ENCODE measurements at places on chromosomes 5 and 9.
A peak's percentile ranks its signal among the peaks of the same experiment; 100 is the strongest.

DNA sequence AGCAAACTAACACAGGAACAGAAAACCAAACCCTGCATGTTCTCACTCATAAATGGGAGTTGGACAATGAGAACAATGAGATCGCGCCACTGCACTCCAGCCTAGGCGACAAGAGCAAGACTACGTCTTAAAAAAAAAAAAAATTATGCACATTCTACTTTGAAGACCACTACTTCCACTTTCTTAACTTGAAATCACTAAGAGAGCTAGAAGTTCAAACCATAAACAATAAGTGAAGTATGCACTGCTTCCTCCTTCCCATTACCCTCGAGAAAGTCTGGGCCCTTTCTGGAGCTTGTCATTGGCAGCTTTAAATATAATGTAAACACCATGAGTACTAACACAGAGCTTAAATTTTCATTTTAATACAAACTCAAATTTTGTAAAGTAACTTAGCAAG, 94.9 kb downstream of the TLE1 start:
- no peak for DNase-seq

GRCh38 chr9:7802666-7803065, 3.1 kb upstream of the DMAC1 start:
- no peak for DNase-seq

GRCh38 chr9:137632230-137633161, 13.7 kb downstream of the EHMT1 start:
- no peak for DNase-seq

DNA sequence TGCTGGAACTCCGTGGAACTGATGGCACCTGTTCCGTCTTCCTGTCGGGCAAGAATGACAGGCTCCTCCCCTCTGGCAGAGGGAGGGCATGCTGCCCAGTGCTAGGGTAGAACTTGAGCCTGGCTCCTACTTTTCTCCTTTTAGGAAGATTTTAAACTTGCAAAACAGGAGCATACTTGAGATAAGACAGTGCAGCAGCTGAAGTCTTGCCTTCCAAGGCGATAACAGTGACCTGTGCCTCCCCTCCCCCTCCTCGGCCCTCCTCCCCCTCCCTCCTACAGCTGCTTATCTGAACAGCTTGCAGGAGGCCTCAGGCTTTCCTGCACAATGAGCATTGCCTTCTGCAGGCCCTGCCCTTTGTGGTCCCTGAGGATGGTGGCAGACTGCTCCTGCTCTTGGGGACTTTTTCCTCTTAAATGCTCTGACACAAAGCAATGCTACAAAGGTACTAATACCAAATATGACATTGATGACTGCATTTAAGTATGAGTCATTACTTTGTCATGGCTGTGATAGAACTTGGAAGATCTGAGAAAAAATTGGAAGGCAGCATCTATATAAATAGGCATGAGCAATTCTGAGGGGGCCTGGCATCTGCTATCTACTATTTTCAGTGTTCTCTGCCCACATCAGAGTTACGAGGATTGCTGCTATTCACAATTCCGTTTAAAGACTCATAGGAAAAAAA, 2.0 kb downstream of the GADD45G start:
- DNase-seq: no peak

DNA sequence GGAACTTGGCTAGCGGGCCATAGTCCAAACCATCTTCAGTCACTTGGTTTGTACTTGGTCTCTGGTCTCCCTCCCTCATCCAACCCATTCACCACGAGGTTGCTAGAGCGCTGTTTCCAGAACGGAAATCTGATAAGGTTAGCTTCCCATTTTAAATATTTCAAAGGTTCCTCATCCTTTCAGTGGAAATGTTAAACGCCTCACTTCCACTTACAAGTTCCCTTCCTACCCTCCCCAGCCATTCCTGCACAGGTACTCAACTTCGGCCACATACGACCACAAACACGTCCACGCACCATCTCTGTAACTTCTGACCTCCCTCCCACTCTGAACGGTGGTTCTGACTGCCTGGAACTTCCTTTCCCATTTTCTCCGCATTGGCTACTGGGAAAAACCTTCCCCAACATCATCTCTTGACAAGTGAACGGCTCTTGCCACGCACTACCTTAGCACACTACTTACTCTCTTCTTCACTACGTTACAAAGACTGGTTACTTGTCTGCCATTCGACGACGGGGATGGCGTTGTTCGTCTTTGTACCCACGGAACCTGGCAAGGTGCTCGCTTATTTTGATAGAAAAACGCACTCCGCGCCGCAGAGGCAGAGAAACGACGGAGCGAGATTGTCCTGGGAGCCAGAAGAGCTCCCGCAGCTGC, 629 bp downstream of the CCNH start:
- peak; percentile 16 for DNase-seq

GRCh38 chr9:105127863-105128220, 116.6 kb upstream of the SLC44A1 start:
- DNase-seq: no peak

GRCh38 chr5:170357955-170358444, 31.2 kb downstream of the KCNMB1 start:
- DNase-seq: no peak

- DNase-seq: no peak
Observed at GRCh38 chr5:74787424-74787823, 20.4 kb downstream of the NSA2 start.

DNA sequence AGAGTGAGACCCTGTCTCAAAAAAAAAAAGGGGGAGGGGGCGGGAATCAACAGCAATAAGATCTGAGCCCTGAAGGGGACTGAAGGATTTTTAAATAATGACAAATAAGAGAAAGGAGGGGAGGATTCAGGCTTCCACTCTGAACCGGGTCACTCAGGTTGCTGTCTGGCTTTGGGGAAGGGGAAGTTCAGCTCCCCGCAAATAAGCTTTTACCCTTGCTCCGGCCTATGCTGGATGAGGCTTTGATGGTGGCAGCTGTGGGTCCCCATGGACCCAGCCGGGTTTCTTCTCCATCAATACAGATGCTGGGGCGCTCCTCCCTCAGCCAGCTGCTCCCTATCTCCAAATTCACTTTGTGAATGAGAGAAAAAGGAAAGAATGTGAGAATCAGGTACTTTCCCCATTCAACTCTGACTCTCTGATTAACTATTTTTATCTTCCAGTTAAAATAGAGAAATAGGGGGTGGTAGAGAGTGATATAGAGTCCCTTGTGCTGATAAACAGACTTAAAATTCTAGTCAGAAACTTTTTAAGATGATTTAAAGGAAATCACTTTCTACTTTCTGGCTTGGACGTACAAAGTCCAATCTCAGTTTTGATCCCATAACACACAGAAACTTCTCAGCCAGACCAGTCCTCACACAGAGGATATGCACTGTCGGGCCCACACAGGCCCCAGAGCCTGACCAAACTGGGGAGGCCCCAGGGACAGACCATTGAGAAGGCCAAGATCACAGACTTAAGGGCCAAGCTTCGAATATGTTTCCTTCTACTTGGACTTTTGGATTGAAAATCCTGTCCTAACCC, 39.6 kb downstream of the C5orf15 start:
- no peak for DNase-seq

Measured in stimulated activated CD4-positive, alpha-beta T cell treated with anti-CD3 and anti-CD28 coated beads, TNF-alpha, amount 100 ng/mL, for 1 hour (primary cell).